ENCODE measurements at places on chromosomes 13 and 19. TPM values are rescaled to one million over a fixed set of nuclear protein-coding genes. Genes with fewer than 3 reads are reported as not detected.

GRCh38 chr19:51002542-51003311 lies 1.3 kb upstream of the KLK8 start:
- DNase-seq: no peak

DNA sequence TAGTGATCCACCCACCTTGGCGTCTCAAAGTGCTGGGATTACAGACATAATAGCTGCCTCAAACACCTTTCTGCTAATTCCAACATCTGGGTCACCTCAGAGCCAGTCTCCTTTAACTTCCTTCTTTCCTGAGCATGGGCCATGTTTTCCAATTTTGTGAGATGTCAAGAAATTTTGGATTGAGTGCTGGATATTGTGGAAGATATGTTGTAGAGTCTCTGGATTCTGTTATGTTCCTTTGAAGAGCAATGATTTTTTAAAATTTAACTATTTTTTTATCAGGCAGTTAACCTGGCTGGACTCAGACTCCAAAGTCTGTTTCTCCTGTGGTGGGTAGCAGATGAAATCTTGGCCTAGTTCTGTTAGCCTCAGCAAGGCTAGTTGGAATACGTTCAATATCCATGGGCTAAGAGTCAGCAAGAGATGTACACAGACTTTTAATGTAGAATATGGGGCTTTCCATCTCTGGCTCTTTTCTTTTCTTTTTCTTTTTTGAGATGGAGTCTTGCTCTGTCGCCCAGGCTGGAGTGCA lies 22.0 kb downstream of the CERS4 start:
- no peak for DNase-seq

GRCh38 chr19:39138221-39139211 lies 12.9 kb downstream of the PAK4 start:
- DNase-seq: no peak

DNA sequence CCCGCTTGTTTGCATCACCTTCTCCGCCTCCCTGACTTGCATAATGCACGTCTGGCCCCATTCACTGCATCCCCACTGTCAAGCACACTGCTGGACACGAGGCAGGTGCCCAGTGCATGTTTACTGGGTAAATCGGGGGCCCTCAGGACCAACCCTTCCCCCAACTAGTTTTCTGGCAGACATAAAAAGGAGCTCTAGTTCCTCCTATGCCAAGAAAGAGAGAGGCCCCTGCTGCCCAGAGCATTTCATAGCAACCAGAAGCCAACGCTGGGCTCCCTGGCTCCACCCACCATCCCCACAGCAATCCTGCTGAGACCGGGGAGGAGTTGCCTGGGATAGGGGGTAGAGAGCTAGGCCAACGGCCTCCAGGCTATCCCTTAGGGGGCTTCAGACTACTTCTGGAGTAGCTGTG lies 23.2 kb downstream of the ANKRD27 start:
- DNase-seq: no peak

- no peak for DNase-seq
Measured at GRCh38 chr13:94708031-94708859, 4.1 kb downstream of the SOX21 start.

GRCh38 chr19:48896191-48896720 lies 2.3 kb downstream of the TULP2 start:
- DNase-seq: no peak

DNA sequence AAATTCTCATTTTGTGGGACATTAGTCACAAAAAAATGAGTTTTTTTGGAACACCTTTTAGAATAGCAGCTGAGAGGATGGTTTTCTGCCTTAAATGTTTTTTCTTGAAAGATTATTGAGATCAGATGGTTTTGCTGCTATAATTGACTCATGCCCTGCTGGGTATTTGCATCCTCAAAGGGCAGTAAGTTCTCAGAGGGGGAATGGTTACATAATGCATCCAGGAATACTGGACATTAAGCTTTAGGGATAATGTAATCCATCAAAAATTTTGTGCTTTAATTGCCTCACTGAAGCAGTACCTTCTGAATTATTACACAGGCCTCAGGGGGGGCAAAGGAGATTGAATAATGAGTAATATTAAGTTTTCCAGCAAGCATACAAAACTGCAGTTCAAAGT lies 866.3 kb upstream of the SPRY2 start:
- DNase-seq: no peak

DNA sequence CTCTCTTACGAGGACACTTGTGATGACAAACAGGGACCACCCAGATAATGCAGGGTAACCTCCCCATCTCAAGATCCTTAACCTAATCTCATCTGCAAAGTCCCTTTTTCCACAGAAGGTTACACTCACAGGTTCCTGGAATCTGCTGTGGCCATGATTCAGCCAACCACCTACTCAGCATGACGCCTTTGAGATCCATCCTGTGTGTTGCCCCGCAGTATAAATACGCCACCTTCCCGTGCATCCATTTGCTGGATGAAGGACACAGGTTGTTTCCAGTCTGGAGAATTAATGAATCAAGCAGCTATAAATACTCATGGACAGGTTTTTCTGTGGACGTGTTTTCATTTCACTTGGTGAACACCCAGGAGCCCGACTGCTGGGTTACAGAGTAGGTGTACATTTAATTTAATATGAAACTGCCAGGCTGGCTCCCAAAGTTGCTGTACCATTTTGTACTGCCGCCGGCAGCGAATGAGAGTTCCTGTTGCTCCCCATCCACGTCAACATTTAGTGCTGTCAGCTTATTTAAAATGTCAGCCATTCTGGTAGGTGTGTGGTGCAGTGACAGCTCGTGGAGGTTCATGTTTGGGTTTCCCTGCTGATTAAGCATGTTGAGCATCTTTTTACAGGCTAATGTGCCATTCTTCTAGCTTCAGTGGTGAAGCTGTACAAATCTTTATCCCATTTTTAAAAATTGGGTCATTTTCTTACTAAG lies 40.2 kb downstream of the ELL start:
- no peak for DNase-seq

GRCh38 chr13:113486698-113487097 lies 3.8 kb downstream of the DCUN1D2 start:
- no peak for DNase-seq

DNA sequence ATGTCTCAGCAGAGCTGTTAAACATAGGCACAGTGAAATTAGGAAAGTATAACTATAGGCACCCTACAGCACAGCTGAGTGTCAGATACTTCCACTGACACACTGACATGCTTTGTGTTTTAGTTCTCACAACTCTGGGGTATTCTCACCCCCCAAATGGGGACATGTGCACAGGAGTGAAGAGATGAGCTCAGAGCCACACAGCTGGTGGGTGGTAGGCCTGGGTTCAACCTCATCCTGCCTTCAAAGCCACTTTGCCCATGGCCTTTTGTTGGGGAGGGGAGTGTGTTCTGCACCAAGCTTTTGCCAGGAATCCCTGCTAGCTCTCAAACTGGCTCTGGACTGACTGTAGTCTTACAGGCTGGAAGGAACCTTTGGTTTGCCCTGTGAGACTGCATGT lies 1.7 kb upstream of the SLC35E1 start:
- DNase-seq: no peak

- DNase-seq: no peak
Measured at GRCh38 chr13:40653527-40654318, 12.7 kb downstream of the FOXO1 start.

The ICAM5 gene
- not detected for total RNA-seq

The CCDC8 gene
- total RNA-seq: 3.3 TPM

GRCh38 chr13:75691183-75691582 lies 55.1 kb downstream of the LMO7 start:
- no peak for DNase-seq

The CEACAM7 gene
- total RNA-seq: not detected

The C1QTNF9B gene
- not detected for total RNA-seq

All from glomerular endothelial cell (primary cell).